ENCODE measurements at places on chromosomes 4 and X.

DNA sequence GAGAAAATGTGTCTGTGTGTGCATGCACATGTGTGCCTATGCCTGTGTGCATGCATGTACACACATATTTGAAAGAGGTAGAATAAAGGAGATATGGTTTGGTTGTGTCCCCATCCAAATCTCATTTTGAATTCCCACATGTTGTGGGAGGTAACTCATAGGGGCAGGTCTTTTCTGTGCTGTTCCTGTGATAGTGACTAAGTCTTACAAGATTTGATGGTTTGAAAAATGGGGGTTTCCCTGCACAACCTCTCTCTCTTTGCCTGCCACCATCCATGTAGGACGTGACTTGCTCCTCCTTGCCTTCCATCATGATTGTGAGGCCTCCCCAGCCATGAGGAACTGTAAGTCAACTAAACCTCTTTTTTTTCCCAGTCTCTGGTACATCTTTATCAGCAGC lies 87.2 kb downstream of the PRDM5 start:
- DNase-seq, result no peak

GRCh38 chr4:140103676-140104075 lies 50.3 kb downstream of the MAML3 start:
- DNase-seq, result no peak

DNA sequence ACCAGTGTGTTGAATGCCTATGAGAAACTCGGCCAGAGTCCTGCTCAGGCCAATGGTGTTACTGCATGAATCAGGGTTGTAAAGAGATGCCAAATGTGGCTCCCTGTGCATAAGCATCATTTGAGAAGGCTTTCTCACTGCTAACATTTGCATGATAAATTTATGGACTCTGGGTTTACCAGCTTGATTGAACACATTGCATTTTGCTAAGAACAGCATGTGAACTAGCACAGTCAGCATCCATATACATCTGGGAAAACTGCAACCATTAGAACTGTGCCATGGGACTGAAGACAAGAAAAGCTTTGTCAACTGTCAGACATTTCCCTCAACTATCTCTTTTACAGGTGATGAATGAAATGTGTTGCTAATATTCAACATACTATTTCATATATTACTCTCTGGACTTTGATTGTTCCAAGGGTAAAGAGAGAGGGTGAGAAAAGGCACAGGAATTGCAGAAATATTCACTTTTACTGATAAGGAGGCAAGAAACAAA lies 1427.4 kb upstream of the ADGRL3 start:
- no peak for DNase-seq

DNA sequence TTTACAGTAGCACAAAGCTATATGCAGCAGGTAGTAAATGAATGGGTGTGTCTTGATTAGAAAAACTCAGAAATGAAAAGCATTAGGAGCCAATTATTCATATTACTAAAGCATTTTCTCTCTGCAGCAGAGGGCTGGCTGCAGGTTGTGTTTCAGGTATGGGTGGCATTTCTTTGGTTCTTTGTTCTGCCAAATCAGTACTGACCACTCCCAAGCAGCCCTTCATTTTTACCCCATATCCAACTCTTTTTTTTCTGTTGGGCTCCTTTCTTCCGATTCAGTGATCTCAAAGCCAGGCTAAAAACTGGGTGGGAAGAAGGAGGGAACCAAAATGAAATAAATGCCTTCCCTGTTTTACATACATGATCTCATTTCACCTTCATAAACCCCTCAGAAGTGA lies 162.3 kb downstream of the SPRY1 start:
- DNase-seq, result no peak

- no peak for DNase-seq
These were observed 58.6 kb upstream of the CAMK2D start for GRCh38 chr4:113820108-113820507.

GRCh38 chrX:109472939-109473735 lies 8.7 kb downstream of the GUCY2F start:
- no peak for DNase-seq

- no peak for DNase-seq
These were observed 732 bp downstream of the NLGN4X start for GRCh38 chrX:6227935-6228334.

DNA sequence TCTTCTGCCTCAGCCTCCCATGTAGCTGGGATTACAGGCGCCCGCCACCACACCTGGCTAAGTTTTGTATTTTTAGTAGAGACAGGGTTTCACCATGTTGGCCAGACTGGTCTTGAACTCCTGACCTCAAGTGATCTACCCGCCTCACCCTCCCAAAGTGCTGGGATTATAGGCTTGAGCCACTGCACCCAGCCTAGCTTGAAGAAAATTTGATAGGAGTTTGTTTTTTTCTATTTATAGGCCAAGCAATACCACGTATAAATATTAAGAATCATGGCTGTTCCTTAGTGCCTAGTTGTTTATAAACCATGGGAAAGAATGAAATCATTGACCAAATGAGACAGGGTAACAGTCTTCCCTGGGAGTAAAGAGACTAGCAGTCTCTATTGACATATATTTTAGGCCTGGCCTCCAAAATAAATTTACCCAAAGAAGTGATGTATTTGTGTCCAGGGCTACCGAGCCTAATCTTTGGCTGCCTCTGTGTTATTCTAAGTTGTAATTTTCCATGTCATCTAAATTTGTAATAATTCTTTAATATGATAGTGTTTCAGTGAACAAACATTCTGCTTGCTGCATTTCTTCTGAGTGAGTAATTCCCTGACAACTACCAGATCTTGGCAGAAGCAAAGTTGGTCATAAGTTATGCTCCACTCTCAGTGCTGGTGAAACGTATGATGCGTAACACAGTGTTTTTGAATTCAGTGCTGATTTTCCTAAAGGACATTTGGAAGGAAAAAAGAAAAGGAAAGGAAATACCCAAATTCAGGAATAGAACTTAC lies 10.3 kb downstream of the PKD2 start:
- no peak for DNase-seq

DNA sequence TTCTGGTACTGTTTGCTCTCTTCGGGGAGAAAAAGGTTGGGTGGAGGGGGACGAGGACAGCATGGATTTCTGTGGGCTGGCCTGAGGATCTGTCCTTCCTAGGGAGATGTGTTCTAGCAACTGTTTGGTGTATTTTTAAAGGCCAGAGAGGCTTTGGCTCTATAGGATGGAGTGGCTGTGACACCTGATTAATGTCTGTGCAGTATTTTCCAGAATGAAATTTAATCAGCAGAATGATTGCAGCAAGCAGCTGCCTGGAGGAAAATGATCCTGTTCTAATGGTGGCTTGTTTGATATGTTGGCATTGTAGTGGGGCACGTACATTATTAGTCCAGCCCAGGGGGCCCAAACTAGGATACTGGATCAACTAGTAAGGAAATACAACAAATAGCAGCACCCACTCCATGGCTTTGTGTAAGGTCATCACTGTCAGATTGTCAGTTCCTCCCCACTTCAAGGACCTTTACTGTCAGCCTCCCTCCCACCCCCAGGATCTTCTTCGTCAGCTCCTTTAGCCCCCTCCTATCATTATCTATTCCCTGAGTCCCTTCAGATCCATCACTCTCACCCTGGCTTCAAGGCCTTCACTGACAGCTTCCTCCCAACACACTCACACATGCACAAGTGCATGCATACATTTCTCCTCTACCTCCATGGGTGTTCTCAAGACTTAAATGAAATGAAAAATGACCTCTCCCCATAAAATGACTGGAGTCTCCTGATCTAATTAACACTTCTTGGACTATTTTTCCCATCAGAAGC lies 10.4 kb upstream of the TMEM255A start:
- no peak for DNase-seq

- DNase-seq, result no peak
These were observed 49.5 kb upstream of the IBSP start for GRCh38 chr4:87749883-87750282.

DNA sequence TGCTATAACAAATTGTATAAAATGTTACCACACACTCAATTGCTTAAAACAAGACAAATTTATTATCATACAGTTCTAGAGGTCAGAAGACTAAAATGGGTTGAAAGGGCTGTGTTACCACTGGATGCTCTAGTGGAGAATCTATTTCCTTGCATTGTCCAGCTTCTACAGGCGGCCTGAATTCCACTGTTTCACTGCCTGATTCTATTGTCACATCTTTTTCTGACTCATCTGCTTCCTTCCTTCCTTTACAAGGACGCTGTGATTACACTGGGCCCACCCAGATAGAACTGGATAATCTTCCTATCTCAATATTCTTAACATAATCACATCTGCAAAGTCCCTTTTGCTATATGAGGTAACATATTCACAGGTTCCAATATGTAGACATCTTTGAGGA lies 19.4 kb upstream of the ARMCX1 start:
- DNase-seq, result no peak

- no peak for DNase-seq
These were observed 204.8 kb upstream of the LDB2 start for GRCh38 chr4:17103231-17103630.

GRCh38 chrX:155313766-155314165 lies 20.6 kb downstream of the CLIC2 start:
- no peak for DNase-seq

GRCh38 chrX:63652086-63652765 lies 132.8 kb downstream of the ARHGEF9 start:
- DNase-seq, result no peak

- DNase-seq, result no peak
These were observed 35.0 kb upstream of the RASGEF1B start for GRCh38 chr4:81506731-81507130.

- DNase-seq, result no peak
These were observed 68.1 kb upstream of the NAP1L5 start for GRCh38 chr4:88765729-88766128.

DNA sequence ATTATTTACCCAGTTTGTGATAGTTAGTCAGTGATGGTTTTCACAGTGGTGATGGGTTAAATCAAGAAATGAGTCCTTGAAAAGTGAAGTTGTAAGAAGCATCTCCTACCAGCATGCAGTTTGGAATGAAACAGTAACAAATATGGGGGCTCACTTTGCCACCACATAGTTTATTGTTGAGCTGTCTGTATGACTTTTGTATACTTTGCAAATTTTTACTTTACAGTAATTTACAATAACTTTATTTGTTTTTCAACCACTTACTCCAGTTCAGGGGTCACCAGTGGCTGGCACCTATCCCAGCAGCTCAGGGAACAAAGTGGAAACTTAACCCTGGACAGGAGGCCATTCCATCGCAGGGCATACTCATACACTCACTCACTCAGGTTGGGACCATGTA lies 64.5 kb upstream of the ANKRD50 start:
- DNase-seq, result no peak

GRCh38 chr4:177391287-177391686 lies 51.0 kb downstream of the AGA start:
- no peak for DNase-seq

DNA sequence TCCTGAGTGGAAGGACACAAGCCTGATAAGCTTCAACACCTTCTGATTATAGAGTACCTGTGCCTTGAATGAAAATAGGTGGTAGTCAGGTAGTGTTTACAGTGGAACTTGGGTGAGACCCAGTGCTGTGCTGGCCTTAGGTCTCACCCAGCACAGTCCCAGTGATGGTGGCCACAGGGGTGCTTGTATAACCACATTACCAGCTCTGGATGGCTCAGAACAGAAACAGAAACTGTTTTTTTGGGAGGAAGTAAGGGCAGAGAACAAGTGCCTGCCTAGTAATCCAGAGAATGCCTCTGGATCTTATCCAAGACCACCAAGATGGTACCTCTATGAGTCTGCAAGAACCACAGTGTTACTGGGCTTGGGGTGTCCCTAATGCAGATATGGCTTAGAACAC lies 171.5 kb upstream of the DIPK2B start:
- no peak for DNase-seq

DNA sequence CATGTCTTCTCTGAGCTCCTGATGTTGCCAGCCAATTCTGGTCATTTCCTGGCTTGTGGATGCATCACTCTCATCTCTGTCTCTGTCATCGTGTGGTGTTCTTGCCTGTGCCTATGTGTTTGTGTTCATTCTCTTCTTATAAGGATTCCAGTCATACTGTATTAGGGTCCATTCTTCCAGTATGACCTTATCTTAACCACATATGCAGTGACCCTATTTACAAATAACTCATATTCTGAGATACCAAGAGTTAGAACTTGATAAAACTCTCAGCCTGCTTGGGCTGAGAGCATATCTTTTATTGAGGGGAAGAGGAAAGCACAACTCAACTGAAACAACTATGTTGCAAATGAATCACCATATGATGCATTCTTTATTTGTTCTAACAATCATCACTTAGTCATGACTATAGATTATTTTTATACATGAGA lies 189.0 kb upstream of the ANXA10 start:
- DNase-seq, result no peak

DNA sequence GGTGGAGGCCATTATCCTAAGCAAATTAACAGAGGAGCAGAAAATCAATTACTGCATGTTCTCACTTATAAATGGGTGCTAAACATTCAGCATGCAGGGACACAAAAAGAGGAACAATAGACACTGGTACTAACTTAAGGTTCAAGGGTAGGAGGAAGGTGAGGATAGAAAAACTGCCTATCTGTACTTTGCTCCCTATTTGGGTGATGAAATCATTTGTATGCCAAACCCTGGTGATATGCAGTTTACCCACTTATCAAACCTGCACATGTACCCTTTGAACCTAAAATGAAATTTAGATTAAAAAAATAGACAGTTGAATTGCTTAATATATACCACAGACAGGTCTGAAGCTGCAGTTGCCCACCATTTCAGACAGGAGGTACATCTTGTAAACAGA lies 143.3 kb upstream of the KLHL4 start:
- no peak for DNase-seq

GRCh38 chr4:147811878-147812277 lies 80.0 kb downstream of the ARHGAP10 start:
- no peak for DNase-seq

GRCh38 chr4:52317981-52318380 lies 266.9 kb downstream of the SPATA18 start:
- DNase-seq, result no peak

DNA sequence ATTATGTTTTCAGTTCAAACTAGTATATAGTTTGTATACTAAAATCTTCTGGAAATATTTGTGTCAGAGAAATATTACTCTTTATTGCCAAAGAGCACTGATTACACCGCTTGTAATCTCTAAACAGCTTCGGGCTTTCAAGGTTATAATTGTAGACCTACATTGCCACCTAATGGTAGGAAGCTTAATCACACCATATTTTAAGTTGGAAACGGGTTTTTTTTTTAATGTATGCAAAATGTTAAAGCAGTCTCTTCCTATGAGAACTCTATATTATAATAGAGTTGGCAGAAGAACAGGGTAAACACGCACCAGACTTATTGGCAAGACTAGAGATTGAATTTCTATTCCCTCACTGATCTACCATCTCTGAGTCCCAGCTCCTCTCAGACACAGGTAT lies 19.5 kb upstream of the NFXL1 start:
- DNase-seq, result no peak

- no peak for DNase-seq
These were observed 18.4 kb downstream of the CT47B1 start for GRCh38 chrX:120857240-120857639.

DNA sequence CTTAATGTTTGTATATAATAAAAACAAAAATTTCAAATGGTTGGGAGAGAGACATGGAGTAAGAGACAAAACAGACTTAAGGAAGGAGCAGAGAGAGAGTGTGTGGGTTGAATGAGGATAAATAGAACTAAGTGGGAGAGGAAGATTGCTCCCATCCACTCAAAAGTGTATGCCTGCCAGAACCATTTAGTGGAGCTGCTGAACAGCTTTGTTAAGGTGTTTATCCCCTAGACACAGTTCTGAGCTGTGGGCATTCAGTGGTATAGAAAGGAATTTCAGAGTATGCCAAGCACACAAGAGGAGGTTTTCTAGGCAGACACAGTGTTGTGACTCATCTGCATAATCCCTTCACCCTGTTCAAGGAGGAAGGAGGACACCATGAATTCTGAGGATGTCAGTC lies 508.6 kb upstream of the EPHA5 start:
- DNase-seq, result no peak
